ENCODE measurements at places on chromosomes 5 and 9.

- DNase-seq = no peak
These were observed 472.1 kb upstream of the TNC start for GRCh38 chr9:115590011-115590410.

DNA sequence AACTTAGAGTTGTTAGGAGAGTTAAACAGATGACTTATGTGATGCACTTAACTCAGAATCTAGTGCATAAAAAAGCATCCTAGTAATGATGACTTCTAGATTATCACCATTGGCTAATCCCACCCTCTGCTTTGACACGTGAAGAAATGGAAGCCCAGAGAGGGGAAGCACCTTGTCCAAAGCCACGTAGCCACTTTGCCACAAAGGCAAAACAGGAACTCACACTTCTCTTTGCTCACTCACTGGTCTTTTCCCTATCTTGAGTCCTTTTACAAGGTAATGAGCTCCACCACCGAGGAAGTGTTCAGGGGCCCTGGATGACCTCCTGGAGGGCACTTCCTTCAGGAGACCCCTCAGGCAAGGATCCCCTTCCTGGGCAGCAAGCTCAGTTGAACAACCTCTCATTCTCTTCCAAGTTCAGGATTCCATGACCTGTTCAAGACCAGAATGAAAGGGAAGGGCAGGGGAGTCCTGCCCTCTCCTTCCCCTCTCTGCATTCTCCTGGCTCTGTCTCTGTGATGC is 89.7 kb downstream of the HRH2 start:
- DNase-seq = no peak

- DNase-seq = no peak
These were observed 39.6 kb upstream of the RXRA start for GRCh38 chr9:134286471-134287245.

DNA sequence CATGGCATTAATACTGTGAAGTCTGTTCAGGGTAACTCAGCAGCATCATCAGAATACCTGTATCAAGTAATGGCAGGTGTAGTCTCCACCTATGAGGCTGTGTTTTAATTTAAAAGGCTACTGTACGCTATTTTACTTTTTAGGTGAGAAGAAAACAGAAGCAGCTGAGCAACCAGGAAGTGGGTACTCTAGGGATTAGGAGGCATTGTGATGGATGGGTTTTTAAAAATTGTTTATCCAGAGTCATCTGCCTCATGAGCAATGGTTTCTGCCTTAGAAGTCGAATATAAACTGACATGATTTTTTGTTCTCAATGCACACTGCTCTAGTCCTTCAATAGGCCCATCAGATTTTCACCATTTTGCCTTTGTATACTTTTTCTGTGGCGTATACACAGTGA is 42.6 kb downstream of the PSIP1 start:
- no peak for DNase-seq

DNA sequence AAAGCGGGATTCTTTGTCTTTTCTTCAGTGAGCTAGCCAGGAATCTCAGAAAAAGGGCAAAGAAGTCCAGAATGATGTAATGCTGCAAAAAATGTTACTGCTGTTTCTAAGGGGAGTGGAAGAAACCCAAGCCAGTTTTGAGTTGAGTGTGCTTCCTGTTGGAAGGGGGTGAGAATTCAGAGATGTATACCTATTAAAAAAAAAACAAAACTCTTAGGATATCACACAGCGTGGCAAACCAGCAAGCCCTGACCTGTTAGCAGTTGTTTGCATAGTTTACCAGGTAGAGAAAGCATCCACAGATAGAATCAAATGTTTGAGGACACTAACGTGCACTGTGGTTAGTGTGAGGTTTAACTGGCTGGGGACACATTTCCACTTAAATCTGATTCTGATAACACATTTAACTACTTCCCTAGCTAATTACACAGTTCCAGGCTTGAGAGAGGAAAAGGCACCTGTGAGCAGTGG is 11.4 kb downstream of the BASP1 start:
- DNase-seq = no peak

- DNase-seq = no peak
These were observed 405.4 kb upstream of the ACTBL2 start for GRCh38 chr5:57887851-57888621.

- DNase-seq = no peak
These were observed 20.6 kb downstream of the SLC38A9 start for GRCh38 chr5:55691265-55692105.

Data from T-cell (primary cell).